Sigmoid colon (tissue), 7 donors: ENCODE measurements at places on chromosomes 5 and 9. TPM values are rescaled to one million over a fixed set of nuclear protein-coding genes. Genes with fewer than 3 reads are reported as not detected.
A peak's percentile ranks its signal among the peaks of the same experiment; 100 is the strongest.

DNA sequence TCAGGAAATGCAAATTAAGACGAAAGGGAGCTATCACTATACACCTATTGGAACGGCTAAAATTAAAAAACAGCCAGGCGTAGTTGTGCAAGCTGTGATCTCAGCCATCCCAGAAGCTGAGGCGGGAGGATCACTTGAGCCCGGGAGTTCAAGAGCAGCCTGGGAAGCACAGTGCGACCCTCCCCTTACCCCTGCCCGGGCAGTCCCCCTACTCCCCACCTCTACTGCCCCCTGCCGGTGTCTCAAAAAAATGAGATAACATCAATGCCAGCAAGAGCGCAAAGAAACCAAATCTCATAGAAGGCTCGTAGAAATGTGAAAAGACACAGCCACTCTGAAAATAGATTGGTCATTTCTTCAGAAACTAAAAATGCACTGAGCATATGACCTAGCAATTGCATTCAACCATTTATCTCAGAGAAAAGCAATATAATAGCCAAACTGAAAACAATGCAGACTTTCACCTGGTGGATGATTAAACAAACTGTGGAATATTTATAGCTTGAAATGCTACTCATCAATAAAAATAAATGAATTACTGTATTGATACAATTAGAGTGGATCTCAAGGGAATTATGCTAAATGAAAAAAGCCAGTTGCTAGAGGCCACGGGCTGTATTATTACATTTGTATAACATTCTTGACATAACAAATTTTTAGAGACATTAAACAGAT is 20.6 kb downstream of the OR2V2 start:
- no peak for DNase-seq

- no peak for DNase-seq
These were observed 317.7 kb downstream of the PDE4D start for GRCh38 chr5:59575648-59576445.

DNA sequence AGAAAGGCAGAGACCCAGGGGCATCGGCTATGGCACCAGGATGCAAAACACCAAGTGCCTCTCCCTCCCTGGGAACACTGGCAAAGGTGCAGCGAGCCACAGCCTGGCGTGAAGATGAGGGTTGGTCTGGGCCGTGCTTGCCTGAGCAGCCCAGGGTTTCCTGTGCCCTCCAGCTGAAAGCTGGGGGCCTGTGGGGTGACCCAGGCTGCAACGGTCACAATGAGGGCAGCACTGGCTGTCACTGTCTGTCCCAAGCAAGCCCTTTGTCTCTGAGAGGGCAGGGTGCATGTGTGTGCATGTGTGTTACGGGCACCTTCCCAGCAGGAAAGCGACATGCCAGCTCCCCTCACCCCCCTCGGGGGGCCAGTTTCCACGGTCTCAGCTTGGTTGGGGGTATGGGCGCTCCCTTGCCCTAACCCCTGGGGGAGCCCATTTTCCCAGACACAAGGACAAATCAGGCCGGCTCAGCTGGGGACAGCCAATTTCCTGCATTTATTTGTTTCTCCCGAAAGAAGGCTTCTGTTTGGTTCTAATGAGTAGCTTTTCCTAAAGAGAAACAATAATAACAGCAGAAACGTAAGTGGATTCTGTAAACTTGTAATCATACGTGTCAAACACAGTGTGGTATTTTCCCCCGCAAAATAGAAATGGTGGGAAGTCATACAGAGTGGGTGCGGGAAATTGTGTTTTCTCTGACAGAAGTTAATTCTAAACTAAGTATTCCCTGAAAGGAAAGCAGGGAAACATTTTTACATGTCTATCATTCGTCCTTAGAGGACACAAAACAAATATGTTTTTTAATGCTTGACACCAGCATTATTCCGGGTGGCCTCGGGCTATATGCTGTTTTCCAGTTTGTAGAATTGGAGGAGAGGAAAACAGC is 21.3 kb downstream of the MRPL36 start:
- peak; percentile 45 for DNase-seq

Gene LHX3
- total RNA-seq = not detected

GRCh38 chr9:123745451-123745850 is 184.5 kb downstream of the DENND1A start:
- DNase-seq = no peak
